ENCODE measurements at places on chromosomes 4 and X.

DNA sequence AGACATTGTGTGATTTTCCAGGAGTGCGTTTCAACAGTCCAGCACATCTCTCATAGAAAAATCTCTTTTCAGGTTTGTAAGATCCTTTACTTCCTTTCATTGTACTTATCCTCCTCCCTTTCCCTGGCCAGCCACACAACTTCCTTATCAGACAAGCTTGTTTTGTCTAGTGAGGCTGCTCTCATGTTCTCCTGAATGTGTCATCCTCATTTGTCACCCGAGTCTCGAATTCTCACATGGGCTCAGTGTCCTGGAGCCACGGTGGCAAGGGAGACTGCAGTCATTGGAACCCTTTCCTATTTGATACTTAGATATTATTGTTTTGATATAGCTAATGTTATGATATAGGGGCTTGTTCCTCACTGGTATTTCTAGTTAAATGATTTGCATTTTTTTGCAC lies 16.9 kb downstream of the SYNPO2 start:
- DNase-seq: no peak

GRCh38 chrX:35622601-35623000 lies 175.5 kb upstream of the MAGEB16 start:
- no peak for DNase-seq

DNA sequence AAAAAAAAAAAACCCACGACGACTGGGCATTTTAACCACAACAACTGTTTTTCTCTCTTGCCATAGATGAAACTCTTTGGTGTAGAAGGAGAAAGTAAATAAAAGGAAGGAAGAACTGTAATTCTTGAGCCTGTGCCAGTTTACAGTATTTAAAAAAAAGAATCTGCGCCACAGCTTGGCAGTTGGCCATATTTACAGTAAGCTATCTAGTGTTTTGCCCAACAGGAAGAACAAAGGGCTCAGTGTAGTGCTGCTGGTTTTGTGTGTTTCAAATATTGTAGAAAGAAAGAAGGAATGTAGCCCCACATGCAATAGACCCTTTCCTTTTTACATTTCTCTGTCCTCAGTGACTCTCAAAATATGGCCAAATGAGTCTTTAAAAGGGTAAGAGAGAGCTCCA lies 66.1 kb downstream of the NR3C2 start:
- DNase-seq: no peak

- DNase-seq: no peak
These were observed 26.1 kb downstream of the LAMTOR3 start for GRCh38 chr4:99868126-99868596.

GRCh38 chr4:93730251-93730650 lies 98.3 kb upstream of the ATOH1 start:
- DNase-seq: no peak

DNA sequence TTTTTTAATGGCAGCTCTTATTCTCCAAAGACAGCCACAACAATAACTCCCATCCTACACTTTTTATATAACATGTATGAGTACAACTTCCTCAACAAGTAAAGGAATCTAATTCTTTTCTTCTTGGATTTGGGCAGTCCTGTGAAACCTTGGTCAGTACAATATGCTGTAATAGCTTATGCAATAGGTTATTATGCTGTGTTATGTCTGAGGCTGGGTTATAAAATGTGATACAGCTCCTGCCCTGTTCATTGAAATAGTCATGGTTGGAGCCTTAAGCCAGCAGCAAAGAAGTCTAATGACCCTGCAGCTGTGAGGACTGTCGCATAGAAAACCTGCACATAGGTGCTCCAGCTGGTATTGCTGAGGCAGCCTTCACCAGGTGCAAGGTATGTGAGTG lies 215.8 kb upstream of the RASGEF1B start:
- no peak for DNase-seq

- DNase-seq: no peak
These were observed 118.7 kb upstream of the AP1S2 start for GRCh38 chrX:15973299-15973698.

DNA sequence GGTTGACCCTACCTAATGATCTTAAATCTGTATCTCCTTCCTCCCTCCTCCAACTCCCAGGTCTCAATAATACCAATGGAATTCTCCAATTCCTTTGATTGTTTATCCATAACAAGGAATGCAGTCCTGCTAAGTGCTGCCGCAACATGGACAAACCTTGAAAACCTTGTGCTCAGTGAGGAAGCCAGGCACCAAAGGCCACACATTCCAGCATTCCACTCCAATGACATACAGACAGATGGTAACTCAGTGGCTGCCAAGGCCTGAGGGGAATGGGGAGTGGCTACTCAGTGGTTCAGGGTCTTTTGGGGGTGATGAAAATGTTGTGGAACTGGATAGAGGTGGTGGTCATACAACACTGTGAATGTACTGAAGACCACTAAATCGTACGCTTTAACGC lies 10.4 kb downstream of the HAUS7 start:
- DNase-seq: no peak

Measured in NCI-H748 treated with DMSO at 0.1 percent for 48 hours (cell line).